Stimulated activated CD4-positive, alpha-beta T cell treated with anti-CD3 and anti-CD28 coated beads, Interleukin-1b, Interleukin-23, amount 100 ng/mL, for 4 hours (primary cell): ENCODE measurements at places on chromosomes 7 and 10.

DNA sequence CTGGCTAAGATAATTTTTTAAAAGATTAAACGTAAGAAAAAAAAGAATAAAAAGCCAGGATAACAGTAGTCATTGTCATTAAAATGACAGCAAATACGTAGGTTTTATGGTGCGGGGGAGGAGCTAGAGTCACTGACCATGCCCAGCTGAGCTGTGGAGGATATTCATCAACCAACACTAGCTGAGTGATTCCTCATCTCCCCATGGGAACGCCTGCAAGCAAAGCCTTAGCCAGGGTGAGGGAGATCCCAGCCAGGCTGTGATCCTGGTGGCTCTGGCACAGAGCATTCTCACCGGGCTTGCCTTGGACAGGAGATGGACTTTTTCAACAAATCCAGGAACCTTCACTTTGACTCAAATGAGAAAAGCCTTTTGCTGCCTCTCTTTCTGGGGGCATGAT, 94.2 kb downstream of the HIP1 start:
- no peak for DNase-seq

GRCh38 chr7:36071605-36072004, 81.4 kb upstream of the EEPD1 start:
- DNase-seq, result no peak

DNA sequence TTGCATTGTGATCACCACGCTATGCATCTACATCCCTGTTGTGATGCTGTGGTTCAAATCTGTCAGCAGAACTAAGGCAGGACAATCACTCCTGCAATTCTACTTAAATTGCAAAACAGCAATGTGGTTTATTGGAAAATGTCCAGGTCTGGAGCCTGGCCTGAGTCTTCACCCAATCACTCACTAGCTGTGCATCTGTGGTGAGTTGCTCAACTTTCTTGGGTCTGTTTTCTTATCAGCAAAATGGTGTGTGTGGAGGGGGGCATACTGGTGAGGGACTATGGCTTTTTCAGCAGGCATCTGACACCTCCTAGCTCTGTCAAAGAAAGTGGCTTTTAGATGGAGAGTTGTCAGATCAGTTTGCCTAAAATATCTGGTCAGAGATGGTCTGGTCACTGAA, 108.3 kb upstream of the FEZF1 start:
- no peak for DNase-seq

DNA sequence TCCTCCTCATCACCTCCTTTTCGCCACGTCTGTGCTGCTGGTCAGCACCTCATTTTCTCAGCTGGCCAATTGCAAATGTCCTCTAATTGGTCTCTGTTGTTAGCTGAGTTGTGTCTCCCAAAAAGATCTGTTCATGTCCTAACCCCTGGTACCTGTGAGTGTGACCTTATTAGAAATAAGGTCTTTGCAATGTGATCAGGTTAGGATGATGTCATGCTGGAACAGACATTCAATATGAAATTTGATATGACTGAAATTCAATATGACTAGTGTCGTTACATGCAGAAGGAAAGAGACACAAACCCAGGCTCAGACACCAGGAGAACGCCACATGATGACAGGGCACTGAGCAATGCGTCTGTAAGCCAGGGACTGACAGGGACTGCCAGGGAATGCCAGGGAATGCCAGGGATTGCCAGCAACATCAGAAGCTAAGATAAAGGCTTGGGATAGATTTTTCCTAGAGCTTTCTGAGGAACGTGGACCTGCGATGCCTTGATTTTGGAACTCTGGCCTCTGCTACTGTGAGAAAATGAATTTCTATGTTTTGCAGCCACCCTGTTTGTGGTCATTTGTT, 77.5 kb upstream of the CXCL12 start:
- DNase-seq, result no peak

DNA sequence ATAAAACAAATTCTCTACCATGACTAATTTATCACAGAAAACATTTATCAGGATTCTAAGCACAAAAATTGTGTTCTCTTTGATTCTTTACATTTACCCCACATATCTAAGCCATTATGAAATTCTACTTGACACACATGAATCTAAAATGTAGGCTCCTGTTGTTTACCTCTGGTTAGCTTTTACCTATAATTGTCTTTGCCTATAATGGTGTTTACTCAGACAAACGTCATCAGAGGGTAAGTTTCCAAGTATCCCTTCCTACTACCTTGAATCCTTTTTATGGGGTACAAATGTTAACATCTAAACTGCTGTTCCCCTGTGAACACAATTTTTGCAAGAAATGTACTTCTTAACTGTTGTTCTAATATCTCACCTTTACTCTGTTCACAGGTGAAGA, 63.5 kb downstream of the MINDY3 start:
- DNase-seq, result no peak
